Ureter (tissue), 1 donor: ENCODE measurements at places on chromosomes 3 and 15. TPM values are rescaled to one million over a fixed set of nuclear protein-coding genes. Genes with fewer than 3 reads are reported as not detected.

DNA sequence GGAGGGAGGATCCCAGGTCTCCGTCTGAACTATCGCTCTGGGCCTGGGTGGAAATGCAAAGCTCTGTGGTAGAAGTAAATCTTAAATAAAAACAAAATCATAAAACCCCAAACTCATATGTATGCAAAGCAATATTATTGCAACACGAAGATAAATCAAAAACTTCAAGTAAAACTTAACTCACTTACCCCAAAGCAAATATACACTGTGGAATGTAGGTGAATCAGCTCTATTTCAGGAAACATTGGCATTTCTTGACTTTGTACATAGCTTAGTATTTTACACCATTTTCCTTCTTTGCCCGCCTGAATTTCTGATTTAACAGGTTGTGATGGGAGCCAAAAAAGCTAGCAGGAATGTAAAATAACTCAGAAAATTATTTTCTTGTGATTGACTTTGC lies 126.2 kb downstream of the TPRG1 start:
- DNase-seq, result no peak

DNA sequence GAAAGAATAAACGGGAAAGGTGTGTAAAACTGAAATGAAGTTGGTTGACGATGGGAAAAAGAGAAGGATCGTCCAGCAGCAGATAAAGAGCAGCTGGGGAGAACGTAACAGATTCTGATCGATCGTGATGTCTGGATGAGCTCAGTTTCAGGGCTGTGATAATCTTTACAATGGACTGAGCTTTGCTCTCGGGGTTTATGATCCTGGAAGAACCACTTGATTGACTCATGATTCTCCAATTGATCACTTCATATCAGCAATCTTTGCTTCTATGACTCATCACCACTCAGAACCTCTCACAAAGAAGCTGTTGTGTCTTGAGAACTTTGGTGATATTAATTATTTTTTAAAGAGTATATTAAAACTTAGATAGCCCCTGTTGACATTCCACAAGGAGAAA lies 690.7 kb downstream of the TUSC7 start:
- DNase-seq, result no peak

- DNase-seq, result no peak
These were observed 25.2 kb downstream of the ATP6V1A start for GRCh38 chr3:113771993-113772392.

DNA sequence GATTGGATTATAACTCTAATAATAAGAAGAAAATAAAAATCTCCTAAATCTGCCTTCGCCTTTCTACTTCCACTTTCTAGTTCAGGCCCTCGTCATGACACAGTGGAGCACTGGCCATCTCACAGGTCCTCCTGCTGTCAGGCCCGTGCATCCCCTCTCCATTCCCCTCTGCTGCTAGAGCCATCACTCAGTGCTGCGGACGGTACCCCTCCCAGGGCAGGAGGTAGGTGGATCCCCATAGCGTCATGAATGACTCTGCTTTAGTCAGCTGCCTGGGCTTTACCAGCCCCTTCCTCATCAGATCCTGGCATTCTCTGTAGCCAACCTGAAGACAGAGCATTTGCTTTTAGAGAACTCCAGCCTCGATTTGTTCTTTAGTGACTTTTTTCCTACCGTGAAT lies 12.0 kb upstream of the PPP1R2 start:
- DNase-seq, result no peak

- DNase-seq, result no peak
These were observed 18.7 kb downstream of the THRB start for GRCh38 chr3:24475925-24476324.

GRCh38 chr15:78012643-78013077 lies 64.9 kb downstream of the TBC1D2B start:
- DNase-seq, result peak; percentile 84

GRCh38 chr15:35319354-35319753 lies 226.6 kb downstream of the DPH6 start:
- DNase-seq, result no peak

DNA sequence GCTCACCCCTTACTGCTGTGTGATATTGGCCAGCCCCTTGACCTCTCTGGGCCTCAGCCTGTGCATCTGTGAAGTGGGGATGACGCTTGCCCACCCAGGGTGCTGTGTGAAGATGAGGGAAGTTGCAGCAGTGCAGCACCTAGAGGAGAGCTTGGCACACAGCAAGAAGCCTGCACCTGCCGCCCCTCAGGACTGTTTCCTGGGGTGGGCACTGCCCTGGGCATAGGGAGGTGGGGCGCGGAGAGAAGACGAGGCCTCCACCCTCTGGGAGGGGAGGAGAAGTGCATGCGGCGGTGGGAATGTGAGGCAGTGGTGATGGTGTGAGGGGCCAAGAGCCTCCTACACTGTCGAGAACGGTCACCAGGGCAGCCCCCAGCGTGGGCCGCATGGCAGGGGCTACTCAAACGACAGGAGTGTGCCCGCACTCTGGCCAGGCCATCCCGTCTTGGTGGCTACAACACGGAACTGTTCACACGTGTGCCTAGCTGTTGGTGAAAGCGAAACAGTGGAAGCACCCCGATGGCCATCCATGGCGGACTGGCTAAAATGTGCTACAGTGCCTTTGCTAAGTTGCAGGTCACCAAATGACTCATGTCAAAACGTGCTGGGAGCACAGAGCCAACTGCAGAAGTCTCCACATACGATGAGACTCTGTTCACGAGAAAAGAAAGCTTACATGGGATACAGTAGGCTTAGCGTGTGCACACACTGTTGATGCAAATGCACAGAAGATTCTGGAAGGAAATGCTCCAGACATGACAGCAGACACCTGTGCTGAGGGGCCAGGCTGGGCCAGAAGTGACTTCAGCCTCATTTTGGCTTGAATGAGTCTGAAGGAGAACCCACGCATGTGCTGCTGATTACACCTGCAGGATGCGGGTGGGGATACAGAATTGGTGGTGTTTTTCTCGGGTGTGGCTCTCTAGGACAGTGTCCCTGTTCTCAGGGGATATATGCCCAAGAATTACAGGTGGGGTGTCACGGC lies 40.4 kb upstream of the IQSEC1 start:
- no peak for DNase-seq

Gene DNAJA4
- total RNA-seq, result 78.0 TPM

Gene CLRN1
- total RNA-seq, result not detected

Gene ANKRD34C
- not detected for total RNA-seq

Gene KIF7
- 11.2 TPM for total RNA-seq

Gene HRG
- not detected for total RNA-seq

Gene MCTP2
- total RNA-seq, result 50.7 TPM
